ENCODE measurements at places on chromosomes 11 and 22. TPM values are rescaled to one million over a fixed set of nuclear protein-coding genes. Genes with fewer than 3 reads are reported as not detected.

GRCh38 chr22:44658311-44658953, 43.6 kb upstream of the PRR5 start:
- DNase-seq = peak; percentile 67

The LINC01488 gene
- polyA plus RNA-seq = 0.06 TPM

GRCh38 chr11:94834911-94835593, 66.9 kb downstream of the AMOTL1 start:
- no peak for DNase-seq

DNA sequence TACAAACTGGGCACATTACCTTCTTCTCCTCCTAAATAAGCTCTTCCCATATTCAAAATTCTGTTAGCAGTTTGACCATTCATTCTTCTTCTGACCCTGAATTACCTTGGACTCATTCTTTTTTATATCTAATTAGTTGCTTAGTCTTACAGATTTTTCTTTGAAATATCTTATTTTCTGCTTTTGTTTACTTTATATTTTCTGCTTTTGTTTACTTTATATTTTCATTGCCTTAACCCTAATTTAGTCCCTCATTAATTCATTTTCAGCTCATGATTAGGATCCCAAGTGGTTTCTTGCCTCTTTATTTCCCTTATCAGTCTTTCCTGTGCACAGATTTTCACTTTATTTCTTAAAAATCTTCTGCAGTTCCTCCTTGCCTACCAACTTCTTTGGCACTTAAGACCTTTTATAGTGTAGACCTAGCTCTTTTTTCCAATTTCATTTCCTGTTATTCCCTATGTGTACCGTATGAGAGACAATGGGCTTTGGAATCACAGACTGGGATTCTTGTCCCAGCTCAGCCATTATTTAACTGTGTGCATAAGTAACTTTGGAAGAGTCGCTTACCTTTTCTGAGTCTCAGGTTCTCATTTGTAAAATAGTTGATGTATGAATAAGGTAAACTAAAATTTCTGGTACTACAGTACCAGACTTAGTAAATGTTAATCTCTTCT, 39.2 kb downstream of the SIK2 start:
- no peak for DNase-seq

- DNase-seq = no peak
Observed at GRCh38 chr11:86773513-86774252, 26.7 kb upstream of the PRSS23 start.

DNA sequence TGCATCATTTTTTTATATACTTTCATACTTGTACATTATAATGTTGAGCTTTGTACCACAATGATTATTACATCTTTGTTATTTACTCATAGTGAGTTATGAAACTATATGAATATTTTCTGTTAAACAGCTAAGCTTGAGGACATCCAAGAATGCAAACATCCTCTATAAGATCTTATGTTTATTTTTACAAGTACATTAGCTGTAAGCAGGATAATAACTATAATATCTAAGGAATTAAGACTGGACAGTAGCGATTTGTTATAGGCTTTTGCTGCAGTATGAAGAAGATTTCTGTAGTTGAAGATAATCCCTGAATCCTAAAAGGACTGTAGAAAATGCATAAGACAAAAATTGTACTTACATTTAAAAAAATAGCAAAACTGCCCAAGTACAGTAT, 176.0 kb downstream of the METTL15 start:
- DNase-seq = no peak

Data from hindlimb muscle (tissue), 1 donor.